ENCODE measurements at places on chromosomes 5 and 9.

- no peak for DNase-seq
Measured at GRCh38 chr9:14082732-14083131, 231.2 kb downstream of the NFIB start.

DNA sequence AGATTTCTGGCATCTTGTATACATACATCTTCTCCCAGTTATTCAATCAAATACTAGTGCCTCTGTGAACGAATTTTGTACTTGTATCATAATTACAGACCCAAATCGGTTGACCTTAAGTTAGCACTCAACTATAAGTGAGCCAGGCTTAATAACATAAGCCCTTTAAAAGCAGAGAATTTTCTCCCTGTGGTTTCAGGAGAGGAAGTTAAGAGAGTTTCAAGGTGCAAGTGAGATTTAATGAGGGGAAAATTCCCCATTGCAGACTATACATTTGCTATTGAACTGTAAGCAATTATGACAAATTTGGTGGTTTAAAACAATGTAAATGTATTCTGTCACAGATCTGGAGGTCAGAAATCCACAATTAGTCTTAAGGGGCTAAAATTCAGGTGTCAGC is 261.9 kb upstream of the NREP start:
- DNase-seq: no peak

DNA sequence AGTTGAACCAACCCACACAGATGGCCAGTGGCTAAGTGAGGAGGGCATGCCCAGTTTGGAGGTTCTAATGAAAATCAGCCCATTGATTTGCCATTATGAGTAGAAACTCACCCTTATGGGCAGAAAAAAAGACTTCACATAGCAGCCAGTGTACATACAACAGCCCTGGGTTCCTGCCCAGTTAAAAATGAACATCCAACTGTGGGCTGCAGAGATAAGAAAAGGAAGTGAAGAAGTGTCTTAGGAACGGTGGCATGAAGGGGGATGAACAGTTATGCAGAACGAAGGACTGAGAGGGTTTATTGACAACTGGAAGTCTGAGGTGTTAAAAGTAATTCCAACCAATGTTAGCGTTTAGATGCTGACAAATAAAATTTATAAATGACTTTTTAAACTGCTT is 118.4 kb downstream of the MARCHF3 start:
- DNase-seq: no peak

DNA sequence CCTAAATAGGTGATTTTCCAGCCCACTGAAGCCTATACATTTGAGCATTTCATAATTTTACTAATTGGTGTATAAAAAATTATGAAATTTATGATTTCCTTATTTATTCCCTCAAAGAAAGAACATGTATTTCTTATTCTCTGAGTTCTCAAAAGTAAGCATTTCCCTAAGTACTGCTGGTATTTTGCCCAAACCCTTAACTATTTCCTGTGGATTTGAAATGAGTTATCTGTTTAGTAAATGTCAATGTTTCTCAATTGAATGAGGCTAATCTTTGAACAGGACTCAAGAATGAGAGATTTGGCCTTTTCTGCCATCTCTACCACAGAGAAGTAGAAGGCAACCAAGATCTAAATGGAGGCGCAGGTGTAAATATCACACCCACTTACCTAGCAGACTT is 751.7 kb downstream of the TLE1 start:
- no peak for DNase-seq

DNA sequence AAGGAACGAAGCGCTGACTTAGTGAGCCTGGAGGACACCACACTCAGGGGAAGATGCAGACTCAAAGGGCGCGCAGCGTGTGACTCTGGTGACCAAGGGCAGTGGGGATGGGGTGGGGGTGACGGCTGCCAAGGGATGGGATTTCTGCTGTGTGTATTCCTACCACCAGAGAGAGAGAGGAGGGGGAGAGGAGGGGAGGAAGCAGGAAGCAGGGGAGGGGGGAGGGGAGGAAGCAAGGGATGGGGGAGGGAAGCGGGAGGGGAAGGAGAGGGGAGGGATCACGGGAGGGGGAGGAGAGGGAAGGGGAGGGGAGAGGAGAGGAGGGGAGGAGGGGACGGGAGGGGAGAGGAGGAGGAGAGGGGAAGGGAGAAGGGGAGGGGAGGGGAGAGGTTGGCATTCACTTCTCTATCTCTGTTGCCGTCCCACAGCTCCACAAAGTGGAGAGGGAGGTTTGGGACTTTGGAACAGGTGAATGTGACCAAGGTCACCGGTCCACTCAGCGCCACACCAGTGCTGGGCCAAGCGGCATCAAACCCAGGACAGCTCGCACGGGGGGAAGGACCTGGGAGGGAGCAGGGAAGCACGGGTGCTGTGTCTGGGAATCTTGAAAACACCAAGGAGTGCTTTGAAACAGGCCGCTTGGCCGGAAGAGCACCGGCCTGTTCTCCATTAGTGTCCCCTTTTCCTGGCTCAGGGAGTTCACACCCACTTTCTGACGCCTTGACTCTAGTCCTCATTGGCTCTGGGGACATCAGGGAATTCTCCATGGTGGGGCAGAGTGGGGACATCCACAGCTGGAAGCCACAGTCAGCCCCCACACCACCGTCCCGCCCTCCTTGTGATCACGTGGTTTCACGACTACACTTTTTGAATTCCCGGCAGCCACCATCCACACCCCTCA is 77.4 kb downstream of the VAV2 start:
- no peak for DNase-seq

DNA sequence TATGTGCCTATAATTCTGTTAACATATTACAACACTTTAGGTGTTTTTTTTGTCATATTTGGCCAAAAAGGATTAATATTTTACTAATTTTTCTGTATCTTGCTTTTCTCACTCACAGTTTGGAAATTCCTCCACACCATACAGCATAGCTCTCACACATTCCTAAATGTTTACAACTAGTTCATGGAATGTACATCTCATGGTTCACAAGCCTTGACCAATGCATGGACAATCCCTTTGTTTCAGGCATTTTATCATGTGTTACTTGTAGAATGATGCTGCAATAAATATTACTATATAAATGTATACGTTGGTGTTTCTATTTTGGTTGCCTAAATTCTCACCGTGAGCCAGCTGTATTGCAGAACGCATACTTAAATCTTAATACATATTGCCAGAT is 80.5 kb upstream of the SPATA31C2 start:
- no peak for DNase-seq

- peak; percentile 26 for DNase-seq
Measured at GRCh38 chr9:136233411-136233810, 12.2 kb downstream of the QSOX2 start.

DNA sequence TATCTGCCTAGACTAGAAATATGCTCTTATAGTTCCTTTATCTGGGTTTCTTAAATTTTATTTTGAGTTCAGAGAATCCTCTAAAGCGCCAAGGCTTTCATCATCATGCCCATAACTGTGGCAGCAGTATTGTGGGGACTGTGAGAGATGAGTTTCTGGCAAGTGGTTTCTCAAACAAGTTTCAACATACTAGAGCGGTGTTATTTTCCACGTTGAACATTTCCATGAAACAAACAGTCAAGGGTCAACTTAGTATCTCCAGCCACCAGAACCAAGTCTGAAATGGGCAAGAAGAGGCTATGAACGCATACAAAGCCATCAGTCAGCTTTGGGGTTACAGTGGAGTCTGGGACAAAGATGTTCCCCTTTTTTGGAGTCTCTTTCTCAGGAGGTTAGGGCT is 40.3 kb downstream of the SERINC5 start:
- DNase-seq: no peak

- no peak for DNase-seq
Measured at GRCh38 chr5:43236653-43237355, 44.8 kb downstream of the NIM1K start.

GRCh38 chr5:44952376-44952775 is 143.6 kb downstream of the MRPS30 start:
- no peak for DNase-seq

GRCh38 chr5:15551113-15551504 is 51.1 kb downstream of the FBXL7 start:
- no peak for DNase-seq

DNA sequence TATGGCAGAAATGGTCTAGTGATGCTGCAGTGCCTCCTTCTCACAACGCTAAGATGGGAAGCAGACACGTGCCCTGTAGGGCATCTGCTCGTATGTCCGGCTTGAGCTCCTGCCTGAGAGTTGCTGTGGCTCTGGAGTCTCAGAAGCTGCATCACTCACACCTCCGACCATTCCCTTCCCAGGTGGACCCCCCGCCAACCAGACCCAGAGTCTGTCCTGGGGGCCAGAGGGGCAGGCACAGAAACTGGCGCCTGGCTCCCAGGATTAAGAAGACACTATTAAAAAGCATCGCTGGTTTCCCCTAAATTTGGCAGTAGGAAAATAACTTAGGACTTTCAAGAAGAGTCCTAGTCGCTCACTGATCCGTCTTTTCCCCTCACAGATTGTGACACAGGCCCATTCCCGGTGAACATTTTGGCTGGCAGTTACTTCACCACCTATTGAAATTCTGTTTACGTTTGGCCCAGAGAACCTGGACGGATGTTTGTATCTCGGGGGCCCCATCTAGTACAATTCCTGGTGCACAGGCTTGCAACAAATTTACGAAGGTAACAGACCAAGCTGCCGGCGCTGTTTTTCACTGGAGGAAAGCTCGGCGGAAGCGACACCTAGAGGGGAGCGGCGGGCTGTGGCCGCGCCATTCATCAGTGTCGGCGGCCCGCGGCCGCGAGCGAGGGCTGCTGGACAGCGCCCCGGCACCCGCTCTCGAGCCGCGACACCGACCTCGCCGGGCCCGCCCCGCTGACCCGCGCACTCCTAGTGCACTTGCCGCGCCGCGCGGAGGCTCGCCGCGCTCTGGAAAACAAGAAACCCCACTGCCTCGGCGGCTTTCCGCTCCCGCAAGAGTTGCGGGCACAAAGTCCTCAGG is 1.6 kb downstream of the FSTL4 start:
- peak; percentile 54 for DNase-seq

DNA sequence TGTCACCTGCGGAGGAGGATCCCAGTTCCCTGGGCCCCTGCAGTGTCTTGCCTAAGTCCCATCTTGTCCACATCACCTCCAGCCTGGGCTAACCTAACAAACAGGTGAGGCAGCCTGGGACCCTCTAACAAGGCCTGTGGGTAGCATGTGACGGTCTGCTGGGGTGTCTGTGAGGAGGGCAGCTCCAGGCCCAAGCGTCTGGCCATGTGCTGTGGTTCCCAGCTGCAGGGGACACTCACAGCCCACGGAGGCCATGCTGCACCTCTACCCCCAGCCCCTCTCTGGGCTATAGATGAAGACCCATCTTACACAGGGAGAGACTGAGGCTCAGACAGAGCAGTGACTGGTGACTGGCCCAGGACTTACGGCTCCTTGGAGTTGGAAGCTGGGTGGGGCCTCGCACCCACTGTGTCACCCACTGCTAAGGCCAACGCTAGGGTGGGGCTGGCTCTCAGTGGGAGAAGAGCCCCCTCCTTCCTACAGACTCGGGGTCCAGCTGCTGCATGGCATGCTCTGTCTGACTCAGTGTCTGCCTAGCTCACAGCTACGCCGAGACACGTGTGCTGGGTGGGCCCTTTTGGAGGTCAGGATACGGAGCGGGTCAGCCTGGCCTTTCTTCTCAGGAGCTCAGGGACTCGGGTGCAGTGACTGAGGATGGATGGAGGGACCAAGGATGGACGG is 40.8 kb upstream of the RNF130 start:
- DNase-seq: no peak

DNA sequence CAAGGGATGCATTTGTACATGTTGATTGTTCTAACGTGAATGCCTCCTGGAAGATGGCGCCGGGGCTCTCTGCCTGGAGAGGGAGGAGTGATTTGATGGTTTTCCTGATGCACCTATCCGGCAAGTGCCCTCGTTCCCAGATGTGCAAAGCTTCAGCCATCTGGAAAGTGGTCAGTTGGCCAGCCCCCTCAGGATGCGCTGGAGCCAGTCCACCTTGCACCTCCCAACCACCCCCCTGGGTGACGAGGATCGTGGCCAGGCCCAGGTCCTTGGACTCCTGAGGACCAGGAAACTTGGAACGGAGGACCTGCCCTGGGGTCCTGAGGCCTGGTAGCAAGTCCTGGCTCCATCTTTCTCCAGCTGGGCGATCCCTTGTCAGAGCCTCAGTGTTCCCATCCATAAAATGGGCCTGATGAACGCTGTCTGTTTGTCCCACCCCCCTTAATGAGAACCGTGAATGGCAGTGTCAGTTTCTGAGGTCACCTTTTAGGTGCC is 23.6 kb upstream of the RNU6ATAC start:
- DNase-seq: no peak

GRCh38 chr5:150523472-150524350 is 15.8 kb downstream of the NDST1 start:
- DNase-seq: no peak

GRCh38 chr9:127989094-127989493 is 8.3 kb upstream of the EEIG1 start:
- no peak for DNase-seq

GRCh38 chr9:10855847-10856246 is 243.0 kb upstream of the PTPRD start:
- DNase-seq: no peak

DNA sequence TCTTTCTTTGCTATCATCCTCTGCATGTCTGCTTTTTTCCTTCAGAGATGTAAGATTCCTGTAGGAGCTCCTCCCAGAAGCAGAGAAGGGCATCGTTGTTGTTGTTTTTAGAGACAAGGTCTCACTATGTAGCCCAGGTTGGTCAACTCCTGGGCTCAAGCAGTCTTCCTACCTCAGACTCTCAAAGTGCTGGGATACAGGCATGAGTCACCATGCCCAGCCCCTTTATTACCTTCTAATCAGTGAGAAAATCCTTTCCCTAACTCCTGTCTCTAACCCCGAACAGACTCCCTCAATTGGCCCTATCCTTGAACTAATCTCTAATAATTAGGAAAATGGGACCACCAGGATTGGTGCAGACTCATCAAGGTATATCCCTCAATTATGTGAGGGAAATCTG is 64.4 kb downstream of the GALNT10 start:
- DNase-seq: no peak

- no peak for DNase-seq
Measured at GRCh38 chr9:122190597-122191381, 31.1 kb downstream of the MORN5 start.

DNA sequence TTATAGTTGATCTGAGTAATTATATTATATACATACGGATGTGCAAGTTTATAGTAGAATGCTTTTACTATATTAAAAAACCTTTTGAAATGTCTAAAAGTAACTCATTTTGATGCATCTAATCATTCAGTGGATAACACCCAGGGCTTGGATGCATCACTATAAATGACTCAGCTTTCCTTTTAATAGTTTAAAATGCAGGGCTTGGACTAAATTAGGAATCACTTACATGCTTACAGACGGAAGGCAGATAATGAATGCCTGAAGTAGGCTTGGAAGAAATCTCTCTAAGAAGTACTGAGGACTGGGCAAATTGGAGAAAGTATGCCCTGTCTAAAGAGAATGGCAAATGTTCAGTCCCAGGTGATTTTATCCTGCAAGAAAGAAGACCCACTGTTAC is 362.5 kb upstream of the CCNH start:
- DNase-seq: no peak

DNA sequence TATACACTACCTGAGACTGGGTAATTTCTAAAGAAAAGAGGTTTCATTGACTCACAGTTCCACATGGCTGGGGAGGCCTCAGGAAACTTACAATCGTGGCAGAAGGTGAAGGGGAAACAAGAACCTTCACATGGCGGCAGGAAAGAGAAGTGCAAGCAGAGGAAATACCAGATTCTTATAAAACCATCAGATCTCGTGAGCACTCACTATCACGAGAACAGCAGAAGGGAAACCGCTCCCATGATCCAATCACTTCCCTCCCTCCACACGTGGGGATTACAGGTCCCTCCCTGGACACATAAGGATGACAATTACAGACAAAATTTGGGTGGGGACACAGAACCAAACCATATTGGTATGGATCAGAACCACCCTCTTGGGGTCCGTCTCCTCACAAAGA is 44.2 kb upstream of the SPIN1 start:
- no peak for DNase-seq

- peak; percentile 48 for DNase-seq
Measured at GRCh38 chr9:92097997-92098482, 17.2 kb downstream of the SPTLC1 start.

Data from activated naive CD8-positive, alpha-beta T cell treated with anti-CD3 and anti-CD28 coated beads, Interleukin-2, amount 50 U/mL, for 24 hours (primary cell).